ENCODE measurements at places on chromosomes 11 and 22.

DNA sequence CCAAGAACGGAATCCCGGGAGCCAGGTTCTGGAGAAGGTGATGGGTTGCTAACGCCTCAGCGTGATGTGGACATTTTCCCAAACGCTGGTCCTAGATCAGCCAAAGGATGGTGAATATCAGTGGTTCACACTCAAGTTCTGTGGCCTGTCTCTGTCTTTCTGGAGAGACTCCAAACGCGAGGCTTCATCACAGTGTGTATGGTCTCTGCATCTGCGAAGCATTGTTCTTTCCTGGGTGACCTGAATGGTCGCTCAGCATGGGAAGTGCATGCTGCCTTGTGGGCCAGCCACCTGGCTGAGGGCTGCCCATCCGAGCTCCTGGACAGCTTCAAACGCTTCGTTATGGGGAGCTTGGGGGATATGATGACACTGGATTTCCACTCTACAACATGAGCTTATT, 810.0 kb downstream of the TBC1D22A start:
- DNase-seq = no peak

DNA sequence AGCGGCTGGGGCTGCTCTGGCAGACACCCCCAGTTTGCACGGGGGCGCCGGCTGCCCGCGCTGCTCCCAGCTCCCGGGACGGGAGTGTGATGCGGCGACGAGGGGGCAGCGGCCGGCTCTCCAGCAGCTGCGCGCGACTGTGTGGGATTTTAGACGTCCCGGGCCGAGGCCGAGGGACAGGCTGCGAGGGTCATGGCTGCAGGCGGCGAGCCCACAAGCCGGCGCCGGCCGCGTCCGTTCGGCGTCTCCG, 159 bp downstream of the FZD4 start:
- DNase-seq = no peak

- DNase-seq = no peak
These were observed 23.4 kb downstream of the LRRC55 start for GRCh38 chr11:57205041-57205641.

- no peak for DNase-seq
These were observed 27.7 kb upstream of the RAB1B start for GRCh38 chr11:66240781-66241136.

GRCh38 chr22:23984430-23984829, 4.5 kb downstream of the GSTT2 start:
- no peak for DNase-seq

- DNase-seq = no peak
These were observed 22.7 kb downstream of the KCNQ1OT1 start for GRCh38 chr11:2677127-2677526.

DNA sequence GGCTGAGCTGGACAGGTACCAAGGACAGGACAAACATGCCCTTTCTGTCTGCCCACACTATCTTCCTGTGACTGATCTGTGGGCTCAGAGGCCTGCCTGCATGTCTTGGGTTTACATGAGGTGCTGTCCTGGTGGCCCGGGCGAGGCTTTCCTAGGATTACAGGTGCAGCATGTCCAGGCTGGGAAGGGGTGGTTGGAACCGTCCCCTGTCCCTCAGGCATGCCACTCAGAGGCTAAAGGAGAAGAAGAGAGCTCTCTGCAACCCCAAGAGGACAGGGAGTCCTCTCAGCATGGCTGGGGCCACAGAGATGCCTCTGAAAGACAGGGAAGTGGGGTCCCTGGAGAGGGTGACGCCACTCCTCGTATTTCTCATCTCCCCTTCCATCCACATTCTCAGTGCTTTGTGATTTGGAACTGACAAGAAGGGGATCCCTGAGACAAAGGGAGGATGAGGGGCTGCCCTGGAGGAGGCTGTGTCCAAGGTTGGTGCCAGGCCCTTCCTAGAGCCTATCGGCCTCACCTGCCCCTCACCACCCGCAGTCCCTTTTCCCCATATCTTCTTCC, 64.6 kb upstream of the LMO1 start:
- DNase-seq = no peak

DNA sequence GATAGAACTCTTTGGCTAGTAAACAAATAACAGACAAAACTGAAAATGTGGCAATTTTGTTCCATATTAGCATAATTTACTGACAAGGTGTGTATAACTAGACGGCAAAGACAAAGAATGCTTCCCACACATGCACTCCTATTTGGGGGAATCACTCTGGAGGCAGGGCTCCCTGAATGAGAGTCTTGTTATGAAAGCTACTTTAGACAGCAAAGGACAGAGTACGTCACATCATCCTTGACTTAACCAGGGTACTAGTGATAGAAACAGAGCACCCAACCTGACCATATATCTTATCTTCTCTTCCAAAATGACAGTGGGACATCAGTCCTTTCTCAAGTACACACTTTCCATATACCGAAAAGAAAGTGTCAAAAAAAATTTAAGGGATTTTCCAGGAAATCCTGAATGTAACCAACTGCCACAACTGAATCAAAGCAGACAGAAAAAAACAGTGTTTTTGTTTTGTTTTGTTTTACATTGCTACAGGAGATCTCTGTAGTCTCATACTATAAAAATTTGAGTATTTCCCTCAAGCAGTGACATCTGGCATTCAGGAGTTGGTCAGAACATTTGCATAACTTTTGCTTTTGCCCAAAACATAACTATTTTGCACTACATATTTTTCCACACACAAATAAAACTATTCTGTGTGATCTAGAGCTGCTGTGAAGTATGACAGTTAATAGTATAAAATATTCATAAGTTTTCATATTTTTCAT, 98.9 kb downstream of the ARHGAP20 start:
- DNase-seq = no peak

- DNase-seq = no peak
These were observed 19.9 kb upstream of the ME3 start for GRCh38 chr11:86692317-86692716.

- DNase-seq = peak; percentile 29
These were observed 64.9 kb downstream of the ENDOD1 start for GRCh38 chr11:95154514-95154913.

- DNase-seq = no peak
These were observed 73.0 kb downstream of the ZBTB44 start for GRCh38 chr11:130241713-130242112.

GRCh38 chr11:76666408-76666807, 4.1 kb downstream of the LRRC32 start:
- no peak for DNase-seq

DNA sequence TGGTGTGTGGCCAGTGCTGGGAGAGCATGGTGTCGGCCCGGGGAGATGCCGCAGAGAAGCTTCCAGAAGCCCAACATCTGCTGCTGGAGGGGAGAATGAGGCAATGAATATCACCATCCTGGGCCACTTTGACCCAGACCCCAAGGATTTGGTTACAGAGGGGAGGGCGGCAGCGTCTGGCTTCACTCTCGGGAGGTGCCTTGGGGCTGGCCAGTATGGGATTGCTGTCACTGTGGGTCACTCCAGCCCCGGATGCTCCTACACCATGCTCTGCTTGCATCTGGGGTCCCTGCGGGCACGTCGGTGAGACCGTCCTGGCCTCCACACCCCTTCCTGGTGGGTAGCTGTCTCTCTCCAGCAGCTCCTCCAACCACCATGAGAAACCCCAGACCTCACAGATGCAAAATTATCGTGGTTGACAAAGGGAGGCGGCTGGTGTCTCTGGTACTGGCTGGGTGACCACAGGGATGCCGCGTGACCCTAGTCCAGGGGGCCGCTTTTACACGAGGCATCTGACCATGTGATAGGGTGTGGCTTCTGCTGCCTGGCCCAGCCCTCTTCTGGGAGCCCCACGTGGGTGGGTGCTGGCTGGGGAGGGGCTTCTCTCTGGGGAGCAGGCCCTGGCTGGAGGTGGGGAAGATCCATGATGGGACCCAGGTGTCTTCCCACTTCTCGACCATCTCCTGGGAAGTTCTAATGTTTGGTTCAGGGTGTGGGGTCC, 5.7 kb downstream of the KCNQ1 start:
- DNase-seq = no peak

- no peak for DNase-seq
These were observed 2113.5 kb downstream of the LRRC4C start for GRCh38 chr11:39345834-39346442.

- DNase-seq = no peak
These were observed at the start of gene TAGLN for GRCh38 chr11:117199053-117199915. Gene TAGLN, plus strand, starts transcription at chr11:117199370. Its CDS starts 3,644 bp downstream, at chr11:117203014.

GRCh38 chr11:11252403-11252802, 100.6 kb downstream of the CSNK2A3 start:
- DNase-seq = no peak

GRCh38 chr22:21933910-21934309, 18.7 kb downstream of the PPM1F start:
- DNase-seq = no peak

GRCh38 chr11:27166130-27166529, 125.5 kb downstream of the BBOX1 start:
- no peak for DNase-seq

DNA sequence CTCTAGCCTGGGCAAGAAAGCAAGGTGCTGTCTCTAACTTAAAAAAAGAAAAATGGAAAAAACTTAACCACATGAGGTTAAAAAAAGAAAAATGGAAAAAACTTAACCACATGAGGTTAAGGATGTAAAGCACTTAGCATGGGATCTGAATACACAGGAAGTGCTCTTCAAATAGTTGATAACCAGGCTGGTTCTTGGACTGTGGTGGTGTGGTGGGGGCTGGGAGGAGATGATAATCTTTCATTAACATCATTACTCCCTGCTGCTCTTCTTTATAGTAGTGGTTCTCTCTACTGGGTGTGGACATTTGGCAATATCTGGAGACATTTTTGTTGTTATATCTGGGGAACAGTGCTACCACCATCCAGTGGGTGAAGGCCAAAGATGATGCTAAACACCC, 88.4 kb downstream of the TTC17 start:
- no peak for DNase-seq

GRCh38 chr11:57800444-57801182, 39.0 kb downstream of the CTNND1 start:
- DNase-seq = no peak

All from activated naive CD4-positive, alpha-beta T cell (primary cell).